ENCODE measurements at places on chromosomes 12 and 14.

- no peak for DNase-seq
Observed at GRCh38 chr14:51988221-51988620, 1.1 kb upstream of the RTRAF start.

GRCh38 chr14:95361373-95362137 lies 41.8 kb upstream of the CLMN start:
- DNase-seq, result no peak

- no peak for DNase-seq
Observed at GRCh38 chr12:83225806-83226205, 539.1 kb downstream of the TMTC2 start.

- DNase-seq, result no peak
Observed at GRCh38 chr12:11427341-11427740, 32.0 kb upstream of the PRB2 start.

DNA sequence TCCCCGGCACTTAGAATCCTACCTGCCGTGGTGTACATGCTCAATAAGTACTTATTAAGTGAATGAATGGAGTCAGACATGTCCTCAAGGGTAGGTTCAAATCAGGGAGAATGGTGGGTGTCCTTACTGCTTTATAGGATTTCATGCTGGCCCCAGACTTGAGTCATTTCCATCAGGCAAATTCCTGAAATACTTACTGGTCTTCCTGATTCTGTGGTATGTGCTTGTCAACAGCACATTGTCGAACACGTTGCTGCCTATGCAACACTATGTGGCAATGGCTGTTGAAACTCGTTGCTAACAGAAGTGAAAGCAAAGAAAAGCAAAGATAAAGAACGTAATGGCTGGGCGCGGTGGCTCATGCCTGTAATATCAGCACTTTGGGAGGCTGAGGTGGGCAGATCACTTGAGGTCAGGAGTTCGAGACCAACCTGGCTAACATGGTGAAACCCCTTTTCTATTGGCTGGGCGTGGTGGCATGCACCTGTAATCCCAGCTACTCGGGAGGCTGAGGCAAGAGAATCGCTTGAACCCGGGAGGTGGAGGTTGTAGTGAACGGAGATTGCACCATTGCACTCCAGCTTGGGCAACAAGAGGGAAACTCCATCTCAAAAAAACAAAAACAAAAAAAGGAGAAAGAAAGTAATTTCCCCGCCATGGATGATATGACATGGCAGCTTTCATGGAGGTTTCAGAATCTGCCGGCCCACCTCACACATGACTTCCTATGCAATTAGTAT lies 214.9 kb downstream of the ZFP36L1 start:
- no peak for DNase-seq

- peak; percentile 56 for DNase-seq
Observed at GRCh38 chr12:53047221-53048032, 2.4 kb upstream of the TNS2 start.

DNA sequence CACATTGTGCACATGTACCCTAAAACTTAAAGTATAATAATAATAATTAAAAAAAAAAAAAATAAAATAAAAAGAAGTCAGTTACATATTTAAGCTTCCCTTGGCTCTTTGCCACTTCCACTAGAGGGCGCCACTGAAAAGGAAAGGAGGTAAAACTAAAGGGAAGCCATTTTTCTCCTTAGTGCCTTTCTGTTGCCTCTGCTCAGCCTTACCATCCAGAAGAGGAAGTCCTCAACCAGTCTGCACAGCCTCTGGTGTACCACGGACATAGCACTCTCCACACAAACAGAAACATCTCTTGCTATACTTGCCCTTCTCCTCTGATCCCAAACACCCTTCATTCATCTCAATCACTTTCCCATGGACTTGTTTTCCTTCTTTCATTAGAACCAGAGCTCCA lies 169.0 kb upstream of the EEA1 start:
- DNase-seq, result peak; percentile 32

DNA sequence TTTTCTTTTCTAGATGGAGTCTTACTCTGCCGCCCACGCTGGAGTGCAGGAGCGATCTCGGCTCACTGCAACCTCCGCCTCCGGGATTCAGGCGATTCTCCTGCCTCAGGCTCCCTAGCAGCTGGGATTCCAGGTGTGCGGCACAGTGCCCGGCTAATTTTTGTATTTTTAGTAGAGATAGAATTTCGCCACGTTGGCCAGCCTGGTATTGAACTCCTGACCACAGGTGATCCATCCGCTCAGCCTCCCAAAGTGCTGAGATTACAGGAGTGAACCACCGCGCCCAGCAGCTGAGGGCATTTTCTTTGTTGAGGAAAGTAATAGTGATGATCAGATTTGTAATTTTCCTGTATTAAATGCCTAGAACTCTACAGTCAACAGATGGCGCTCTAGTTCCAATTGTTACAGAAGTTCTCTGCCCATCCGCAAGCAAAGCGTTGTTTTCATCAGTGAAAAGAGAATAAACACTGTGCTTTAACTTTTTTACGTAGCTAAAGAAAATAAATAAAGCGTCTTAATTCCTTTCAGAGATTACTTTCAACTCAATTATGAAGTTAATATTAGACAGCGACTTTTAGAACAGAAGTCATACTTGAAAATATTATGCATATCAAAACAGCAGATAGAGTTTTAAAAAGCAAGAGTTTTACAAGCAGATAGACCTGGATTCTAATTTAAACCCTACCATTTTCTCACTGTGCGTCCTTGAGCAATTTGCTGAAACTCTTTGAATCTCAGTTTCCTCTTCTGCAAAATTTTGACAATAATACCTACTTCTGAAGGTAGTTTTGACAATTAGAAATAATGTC lies 335.1 kb downstream of the DUSP6 start:
- DNase-seq, result peak; percentile 66

DNA sequence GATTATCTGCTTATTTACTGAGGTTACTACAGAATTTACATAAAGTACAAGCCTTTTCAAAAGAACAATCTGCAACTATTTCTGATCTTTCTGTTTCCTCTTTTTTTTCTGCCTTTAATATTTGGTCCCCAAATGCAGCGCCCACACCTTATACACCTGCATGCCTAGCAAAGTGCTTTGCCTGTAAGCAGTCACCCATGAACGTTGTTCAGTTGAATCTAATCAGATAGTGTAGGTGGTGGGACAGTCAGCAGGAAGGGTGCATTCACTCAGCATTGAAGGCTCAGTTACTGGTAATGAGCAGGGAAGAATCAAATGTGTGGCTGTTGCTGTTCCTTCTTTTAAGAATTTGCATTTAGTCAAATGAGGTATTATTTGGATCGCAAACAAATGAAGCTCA lies 108.4 kb downstream of the GPR135 start:
- DNase-seq, result no peak

DNA sequence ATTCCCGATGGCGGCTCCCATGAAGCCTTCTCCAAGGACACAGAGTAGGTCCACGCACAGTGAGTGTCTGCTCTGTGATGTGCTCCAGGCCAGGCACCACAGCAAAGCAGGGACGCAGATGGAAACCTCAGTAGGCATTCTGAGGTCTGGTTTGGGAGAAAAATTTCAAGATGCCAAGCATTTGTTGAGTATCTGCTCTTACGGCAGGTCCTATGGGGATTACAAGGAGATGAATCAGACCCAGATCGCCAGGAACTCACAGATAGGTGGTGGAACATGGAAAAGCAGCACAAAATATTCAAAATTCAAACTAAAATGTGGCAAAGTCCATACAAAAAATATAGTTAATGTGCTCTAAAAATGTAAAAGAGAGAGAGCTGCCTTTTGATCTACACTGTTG lies 684.9 kb upstream of the TMEM132C start:
- no peak for DNase-seq

DNA sequence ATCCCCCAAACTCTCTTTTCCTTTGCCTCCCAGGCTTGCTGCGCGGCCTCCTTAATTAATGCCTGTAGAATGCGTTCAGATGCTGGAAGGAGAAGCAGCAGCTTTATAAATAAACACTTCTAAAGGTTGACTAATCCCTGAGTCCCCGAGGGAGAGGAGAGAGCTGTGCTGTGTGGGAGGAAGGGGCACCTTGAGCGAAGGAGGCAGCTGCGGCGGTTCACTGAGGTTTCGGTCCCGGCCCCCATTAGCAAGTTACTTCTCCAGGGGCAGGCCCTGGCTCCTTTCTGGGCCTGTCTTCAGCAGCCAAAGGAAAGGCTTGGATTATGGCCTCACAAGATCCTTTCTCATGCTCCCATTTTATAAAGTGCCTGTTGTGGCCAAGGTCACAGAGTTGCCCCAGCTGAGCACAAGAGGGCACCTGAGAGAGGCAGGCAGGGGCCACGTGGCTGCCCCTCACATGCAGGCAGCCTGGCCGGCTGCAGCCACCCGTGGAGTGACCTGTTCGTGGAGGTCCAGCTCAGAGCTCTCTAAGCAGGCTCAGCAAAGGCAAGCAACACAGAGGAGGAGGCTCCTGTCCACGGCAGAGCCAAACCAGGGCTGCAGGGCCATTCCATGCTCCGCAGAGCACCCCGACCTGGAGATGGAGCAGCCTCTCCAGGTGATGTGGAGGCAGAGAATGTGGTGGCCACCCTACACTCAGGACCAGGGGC lies 15.0 kb upstream of the CACNA2D4 start:
- DNase-seq, result no peak

- DNase-seq, result no peak
Observed at GRCh38 chr12:129378496-129378895, 525.2 kb downstream of the GLT1D1 start.

GRCh38 chr12:94988471-94988870 lies 15.0 kb downstream of the NDUFA12 start:
- DNase-seq, result no peak
